ENCODE measurements at places on chromosomes 5 and 9.

DNA sequence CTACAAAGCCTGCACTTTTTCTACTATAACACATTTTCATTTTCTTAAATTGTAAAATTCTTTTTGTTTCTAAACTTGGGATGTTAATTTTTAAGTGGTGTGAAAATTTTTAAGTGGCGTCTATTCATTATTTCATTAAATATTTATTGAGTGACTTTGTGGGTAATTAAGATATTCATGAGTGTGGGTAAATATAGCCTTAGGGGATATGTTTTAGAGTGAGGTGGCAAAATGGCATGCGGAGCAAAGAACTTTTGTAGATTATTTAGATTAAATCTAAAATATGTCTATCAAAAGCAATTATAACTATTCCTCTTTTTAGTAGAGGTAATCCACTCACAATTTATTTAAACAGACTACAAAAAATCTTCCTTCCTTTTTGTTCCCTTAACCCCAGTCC lies 188.4 kb downstream of the PCSK1 start:
- DNase-seq, result no peak

- DNase-seq, result no peak
These were observed 37.9 kb downstream of the NRG2 start for GRCh38 chr5:140005145-140005591.

- DNase-seq, result no peak
These were observed 473.4 kb upstream of the PAPPA start for GRCh38 chr9:115680231-115680630.

GRCh38 chr9:1869843-1870242 lies 145.3 kb upstream of the SMARCA2 start:
- DNase-seq, result no peak

- DNase-seq, result peak; percentile 18
These were observed 29.8 kb upstream of the FABP6 start for GRCh38 chr5:160199410-160199911.

- no peak for DNase-seq
These were observed 52.7 kb downstream of the PRR16 start for GRCh38 chr5:120516805-120517204.

- no peak for DNase-seq
These were observed 24.7 kb downstream of the TSC1 start for GRCh38 chr9:132919614-132920268.

DNA sequence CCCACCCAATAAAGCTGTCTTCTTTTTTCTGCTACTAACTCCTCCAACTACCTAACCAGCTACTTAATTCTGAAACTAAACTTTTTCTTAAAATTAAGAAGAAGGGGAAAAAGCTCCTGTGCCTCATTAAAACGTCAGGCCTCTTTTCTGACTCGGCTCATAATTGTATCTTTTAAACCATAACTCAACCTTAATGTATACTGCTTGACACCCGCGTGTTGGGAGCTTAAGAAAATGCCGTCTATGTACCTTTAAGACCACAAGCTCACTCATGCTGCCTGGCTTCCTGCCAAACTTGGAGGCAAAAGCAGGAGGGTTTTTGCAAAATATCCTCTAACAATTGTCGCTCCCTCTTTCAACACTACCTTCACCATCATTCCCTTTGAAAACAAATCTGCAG lies 5.0 kb downstream of the EBF1 start:
- peak; percentile 30 for DNase-seq

GRCh38 chr5:80921026-80921425 lies 39.1 kb upstream of the RASGRF2 start:
- no peak for DNase-seq

DNA sequence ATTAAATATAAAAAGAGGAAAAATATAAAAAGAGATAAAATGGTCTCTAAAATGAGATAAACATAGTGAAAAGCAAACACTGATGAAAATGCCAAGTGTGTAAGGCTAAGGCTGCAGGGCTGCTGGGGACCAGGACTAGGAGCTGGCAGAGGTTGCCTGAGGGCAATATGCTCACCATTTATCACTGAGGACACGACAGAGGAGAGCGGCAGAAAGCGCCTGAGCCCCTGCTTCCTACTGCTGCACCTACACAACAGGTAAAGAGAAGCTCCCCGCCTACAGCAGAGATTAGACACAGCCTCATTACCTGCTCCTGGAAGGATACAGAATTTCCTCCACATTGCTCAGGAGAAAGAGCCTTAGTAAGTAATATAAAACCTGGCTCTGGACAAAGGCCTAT lies 70.7 kb upstream of the PPP1R2B start:
- DNase-seq, result no peak

DNA sequence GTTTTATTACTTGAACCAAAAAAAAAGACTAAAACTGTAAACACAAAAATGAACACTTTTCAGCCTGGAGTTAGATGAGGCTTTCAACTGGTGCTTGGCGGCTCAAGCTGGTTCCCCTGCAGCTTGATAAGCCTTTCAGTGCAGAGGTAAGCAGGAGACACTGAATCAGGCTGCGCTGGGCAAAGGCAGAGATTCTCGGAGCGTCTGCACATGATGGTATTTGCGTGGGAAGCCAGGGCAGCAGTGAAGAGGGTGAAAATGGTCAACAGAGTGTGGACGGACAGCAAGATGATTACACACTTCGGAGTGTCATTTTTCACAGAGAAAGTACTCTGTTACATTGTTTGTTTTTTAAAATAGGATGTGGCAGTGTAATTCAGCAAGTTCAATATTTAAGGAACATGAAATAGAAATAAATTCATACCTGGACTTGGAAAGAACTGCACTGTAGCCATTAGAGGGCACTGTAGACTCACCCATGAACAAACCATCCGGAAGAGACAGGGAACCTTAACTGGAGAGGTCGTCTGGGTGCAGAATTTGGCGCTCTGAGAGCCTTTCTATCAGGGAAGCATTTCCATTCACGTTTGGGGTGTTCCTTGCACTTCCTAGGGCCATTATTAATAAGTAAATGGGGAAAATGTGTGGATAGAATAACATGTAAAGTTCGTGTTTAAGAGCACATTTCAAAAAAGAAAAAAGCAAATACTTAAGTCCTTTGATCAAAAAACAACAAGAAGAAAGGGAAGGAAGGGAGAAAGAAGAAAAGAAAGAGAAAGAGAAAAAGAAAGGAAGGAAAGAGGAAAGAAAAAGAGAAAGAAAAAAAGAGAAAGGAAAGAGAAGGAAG lies 69.8 kb downstream of the ICE1 start:
- DNase-seq, result no peak

GRCh38 chr9:126877418-126877817 lies 17.0 kb downstream of the ZBTB34 start:
- no peak for DNase-seq

- no peak for DNase-seq
These were observed 143.7 kb downstream of the ACER2 start for GRCh38 chr9:19552282-19553105.

DNA sequence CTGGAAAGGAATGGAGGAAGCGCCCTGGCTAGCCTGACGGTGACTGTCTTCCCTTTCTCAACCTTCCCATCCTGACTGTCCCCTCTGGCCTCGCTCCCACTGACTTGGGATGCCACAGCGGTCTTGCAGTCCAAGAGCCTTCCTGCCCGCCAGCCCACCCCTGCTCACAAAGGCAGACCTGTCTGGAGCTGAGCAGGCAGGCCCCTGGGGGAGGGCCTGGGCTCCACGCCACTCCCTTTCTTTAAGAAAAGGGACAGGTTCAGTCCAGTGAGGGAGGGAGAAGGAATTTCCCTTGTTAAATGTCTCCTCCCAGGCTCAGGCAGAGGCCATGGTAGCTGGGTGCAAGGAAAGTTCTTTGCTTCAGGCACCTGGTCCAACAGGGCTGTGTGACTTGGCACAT lies 18.1 kb downstream of the FGF1 start:
- DNase-seq, result no peak

DNA sequence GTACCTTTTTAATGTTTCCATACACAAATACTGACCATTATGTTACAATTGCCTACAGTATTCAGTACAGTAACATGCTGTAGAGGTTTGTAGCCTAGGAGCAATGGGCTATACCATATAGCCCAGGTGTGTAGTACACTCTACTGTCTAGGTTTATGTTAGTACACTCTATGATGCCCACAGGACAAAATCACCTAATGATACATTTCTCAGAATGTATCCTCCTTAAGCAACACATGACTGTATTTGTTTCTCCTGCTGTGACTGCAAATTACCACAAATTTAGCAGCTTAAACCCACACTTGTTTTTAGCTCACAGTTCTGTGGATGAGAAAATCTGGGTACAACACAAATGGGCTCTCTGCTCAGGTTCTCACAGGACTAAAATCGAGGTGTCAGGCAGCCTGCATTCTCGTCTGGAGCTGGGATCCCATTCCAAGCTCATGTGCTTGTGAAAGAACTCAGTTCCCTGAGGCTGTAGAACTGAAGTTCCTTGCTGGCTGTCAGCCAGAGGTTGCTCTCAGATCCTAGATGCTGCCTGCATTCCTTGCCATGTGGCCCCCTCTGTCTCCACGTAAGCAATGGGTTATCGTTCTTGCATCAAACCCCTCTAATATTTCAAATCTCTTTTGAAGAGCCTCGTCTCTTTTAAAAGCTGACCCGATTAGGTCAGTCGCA lies 38.6 kb upstream of the PIK3R1 start:
- no peak for DNase-seq

DNA sequence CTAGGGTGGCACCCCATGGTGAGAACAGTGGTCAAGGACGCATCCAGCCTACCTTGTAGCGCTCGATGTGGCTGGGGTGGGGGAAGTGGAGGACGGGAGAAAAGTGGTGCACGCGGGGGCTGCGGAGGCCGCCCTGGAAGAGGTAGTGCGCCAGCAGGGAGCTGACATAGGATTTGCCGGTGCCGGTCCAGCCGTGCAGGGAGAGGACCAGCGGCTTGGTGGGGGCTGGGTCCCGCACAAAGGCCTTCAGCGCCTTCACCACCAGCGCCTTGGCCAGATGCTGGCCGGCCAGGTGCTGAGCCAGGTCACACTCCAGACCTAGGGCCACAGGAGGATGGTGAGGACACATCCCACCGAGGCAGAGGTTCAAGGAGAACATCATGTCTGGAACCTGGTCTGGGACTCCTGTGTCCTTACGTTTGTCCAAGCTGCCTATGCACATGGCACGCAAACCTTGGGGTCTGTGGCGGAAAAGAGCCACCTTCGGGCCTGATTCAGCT lies 797 bp downstream of the TOR2A start:
- DNase-seq, result no peak

DNA sequence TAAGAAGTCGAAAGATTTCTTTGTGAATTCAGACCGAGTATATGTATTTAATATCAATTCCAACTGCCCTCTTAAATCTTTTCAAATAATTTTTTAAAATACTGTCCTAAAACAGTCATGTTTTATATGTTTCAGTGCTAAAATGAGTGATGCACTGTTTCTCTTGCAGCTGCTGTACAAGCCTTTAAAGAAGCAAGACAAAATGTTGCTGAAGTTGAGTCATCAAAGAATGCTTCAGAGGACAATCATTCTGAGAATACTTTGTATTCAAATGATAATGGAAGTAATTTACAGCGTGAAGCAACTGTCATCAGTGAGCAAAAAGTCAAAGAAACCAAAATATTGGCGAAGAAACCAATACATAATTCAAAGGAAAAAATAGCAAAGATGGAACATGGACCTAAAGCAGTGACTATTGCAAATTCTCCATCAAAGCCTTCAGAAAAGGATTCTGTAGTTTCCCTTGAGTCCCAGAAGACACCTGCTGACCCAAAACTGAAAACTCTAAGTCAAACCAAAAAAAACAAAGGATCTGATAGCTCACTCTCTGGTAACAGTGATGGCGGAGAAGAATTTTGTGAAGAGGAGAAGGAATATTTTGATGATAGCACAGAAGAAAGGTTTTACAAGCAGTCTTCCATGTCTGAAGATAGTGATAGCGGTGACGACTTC lies 58.0 kb downstream of the LOX start:
- no peak for DNase-seq

DNA sequence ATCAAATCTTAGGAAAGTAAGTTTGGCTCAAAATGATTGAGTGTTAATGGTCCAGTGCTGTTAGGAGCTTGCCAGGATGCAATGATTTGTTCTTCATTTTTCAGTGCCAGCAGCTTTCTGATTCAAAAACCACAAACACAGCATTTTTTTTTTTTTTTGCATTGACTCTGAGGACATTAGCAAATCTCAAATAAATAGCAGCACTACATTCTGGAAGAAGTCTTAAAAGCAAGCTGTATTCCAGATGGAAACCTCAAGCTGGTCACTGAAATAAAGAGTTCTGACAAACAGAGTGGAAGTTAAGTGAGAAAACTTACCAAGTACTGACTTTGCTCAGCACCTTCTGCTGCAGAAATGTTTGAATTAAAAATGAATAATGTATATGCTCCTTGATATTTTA lies 1653.1 kb upstream of the CDH9 start:
- no peak for DNase-seq

DNA sequence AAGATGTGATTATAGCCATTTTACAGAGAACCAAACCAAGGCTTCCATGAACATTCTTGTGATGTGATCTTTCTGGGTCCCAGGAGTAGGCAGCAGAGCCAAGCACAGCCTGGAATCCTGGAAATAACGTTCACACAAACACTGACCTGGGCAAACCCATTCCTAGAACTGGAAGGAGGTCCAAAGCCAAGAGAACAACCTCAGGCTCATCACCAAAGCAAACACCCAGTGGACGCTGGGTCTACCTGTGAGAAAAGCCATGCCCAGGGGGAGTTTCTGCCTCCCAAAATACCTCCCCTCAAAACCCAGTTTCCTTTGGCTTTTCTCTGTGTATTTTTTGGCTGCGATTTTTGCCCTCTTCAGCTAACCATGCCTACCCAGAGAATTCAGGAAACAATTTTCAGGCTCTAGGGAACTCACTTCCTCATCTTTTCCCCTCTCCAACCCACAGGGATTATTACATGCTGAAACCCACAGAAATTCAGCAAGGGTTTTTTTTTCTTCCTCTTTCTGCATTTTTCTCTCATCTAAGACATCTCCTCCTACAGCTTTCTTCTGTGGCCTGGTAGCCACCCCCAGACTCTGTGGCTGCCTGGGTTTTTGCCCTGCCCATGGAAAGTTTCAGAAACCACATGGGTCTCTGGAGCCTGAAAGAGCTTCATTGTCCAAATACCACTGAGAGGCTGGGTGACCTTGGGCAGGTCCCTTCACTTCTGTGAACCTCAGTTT lies 75.0 kb downstream of the TNC start:
- DNase-seq, result no peak

GRCh38 chr9:110357505-110357904 lies 19.8 kb upstream of the TXNDC8 start:
- DNase-seq, result no peak

GRCh38 chr5:103373597-103374472 lies 115.3 kb downstream of the MACIR start:
- no peak for DNase-seq

DNA sequence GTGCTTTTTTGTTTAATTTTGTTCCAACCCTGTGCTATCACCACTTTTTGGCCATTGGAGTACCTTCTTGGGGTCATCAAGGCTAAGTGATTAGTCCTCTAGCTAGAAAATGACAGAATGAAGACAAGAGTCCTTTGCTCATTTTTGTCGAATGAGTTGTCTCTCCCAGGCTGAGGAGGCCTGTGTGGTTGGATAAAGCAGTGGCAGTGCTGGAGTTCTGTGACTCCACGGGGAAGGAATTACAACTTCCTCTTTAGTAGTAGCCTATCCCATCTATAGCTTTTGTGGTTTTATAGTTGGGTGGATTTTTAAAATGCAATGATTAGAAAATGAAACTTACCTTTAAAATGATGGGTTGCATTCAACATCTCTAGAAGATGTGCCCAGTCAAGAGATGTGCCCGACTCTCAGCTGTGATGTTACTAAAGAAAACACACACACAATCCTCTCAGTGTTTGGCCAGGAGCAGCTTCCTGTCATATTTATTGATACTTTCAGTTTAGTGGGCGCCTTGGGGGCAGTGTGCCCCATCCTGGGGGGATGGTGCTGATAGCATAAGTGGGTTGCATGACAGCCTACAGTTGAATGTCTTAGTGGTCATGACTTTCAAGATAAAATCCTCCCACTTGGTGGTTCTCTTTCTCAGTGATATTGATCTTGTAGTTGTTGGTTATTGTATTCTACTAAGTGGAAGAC lies 11.9 kb downstream of the OTULINL start:
- no peak for DNase-seq
